ENCODE measurements at places on chromosomes 12 and 14. TPM values are rescaled to one million over a fixed set of nuclear protein-coding genes. Genes with fewer than 3 reads are reported as not detected.

DNA sequence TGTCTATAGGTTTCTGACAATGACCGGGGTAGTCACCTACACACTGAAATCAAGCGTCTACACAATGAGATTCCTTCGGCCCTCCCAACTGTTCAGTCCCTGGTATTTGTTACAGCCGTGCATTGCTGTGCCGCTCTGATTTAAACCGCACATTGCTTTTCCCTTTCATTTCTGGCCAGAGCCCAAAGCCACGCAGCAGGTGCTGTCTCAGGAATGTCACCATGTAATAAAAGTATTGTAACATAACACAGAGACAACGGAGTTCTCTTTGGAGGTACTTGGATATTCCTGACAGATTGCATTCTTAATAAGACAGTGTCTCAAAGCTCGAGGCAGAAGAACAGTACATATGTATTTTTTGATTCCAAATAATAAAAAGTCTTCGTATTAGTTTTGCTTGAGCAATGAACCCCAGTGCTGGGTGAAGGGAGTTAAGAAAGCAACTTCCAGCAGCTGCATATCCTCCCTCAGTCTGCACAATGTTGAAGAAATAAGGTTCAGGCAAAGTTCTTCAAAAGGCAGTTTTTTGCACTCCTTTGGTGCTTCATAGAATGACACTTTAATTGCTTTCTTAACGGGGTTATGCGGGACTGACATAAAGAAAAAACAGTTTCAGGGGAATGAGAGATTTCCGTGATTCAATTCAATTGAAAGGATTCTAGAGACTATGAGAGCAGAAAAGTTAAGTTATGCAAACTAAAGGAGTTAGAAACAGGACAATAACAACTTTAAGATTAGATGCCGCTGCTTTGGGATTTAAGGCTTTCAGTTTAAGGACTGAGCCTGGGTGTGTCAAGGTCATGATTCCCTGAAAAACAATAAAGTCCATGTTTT, 288.7 kb upstream of the FLRT2 start:
- peaks cover 26% of the 10 kb centered on the region for H3K4me1 ChIP-seq
- no peaks in the 10 kb centered on the region for H3K36me3 ChIP-seq
- H3K4me3 ChIP-seq: no peak overlapping the region

DNA sequence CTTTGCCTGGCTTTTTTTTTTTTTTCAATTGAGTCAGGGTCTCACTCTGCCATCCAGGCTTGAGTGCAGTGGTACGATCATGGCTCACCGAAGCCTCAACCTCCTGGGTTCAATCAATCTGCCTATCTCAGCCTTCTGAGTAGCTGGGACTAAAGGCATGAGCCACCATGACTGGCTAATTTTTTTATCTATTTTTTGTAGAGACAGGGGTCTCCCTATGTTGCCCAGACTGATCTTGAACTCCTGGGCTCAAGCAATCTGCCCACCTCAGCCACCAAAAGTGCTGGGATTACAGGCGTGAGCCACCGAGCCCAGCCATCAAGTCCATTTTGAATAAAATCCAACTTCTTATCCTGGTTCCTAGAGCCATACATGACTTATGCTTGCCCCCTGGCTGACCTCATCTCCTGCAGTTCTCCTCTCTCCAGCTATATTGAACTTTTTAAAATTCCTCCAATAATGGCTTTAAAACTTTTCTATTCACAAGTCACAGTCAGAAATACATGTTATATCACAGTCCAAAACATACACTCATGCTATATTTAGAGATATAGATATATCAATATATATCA, 10.4 kb upstream of the RND1 start:
- H3K27ac ChIP-seq: no peak overlapping the region
- H3K4me3 ChIP-seq: no peak overlapping the region
- H3K4me1 ChIP-seq: no peaks in the 10 kb centered on the region
- H3K27me3 ChIP-seq: peaks cover 34% of the 10 kb centered on the region

- H3K27ac ChIP-seq: peak overlapping the region; percentile 75
- peaks cover 30% of the 10 kb centered on the region for H3K4me1 ChIP-seq
- no peak for DNase-seq
- peak overlapping the region; percentile 70 for H3K4me3 ChIP-seq
- H3K27me3 ChIP-seq: peaks cover 3% of the 10 kb centered on the region
- H3K36me3 ChIP-seq: no peaks in the 10 kb centered on the region
Observed at GRCh38 chr12:104672096-104672445, 215.3 kb downstream of the CHST11 start.

Gene LRRC43
- total RNA-seq: not detected

Gene KERA
- total RNA-seq: not detected

DNA sequence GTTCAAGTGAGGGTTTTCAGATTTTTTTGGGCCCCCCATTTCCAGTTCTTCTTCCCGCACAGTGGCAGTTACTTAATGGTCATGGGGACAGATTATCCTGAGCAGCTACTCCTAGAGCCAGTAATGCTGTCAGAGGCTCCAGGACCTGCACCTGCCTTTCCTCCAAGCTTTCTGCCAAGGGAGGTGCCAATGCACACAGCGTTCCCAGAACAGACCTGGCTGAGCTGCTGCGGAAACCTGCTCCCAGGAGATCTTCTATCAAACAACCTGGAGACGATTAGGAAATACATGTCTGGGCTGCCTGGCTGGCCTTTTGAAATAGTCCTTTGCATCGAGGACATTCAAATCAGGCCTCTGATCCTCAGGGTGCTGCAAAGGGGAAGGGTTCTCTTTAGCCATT, 120.9 kb downstream of the SLC8A3 start:
- H3K36me3 ChIP-seq: no peaks in the 10 kb centered on the region
- H3K27ac ChIP-seq: no peak overlapping the region

Gene SSPN
- total RNA-seq: 15.1 TPM

GRCh38 chr12:4151362-4152121, 122.0 kb upstream of the CCND2 start:
- no peak for DNase-seq
- no peak overlapping the region for H3K27ac ChIP-seq
- H3K4me3 ChIP-seq: no peak overlapping the region
- peaks cover 8% of the 10 kb centered on the region for H3K27me3 ChIP-seq
- no peaks in the 10 kb centered on the region for H3K36me3 ChIP-seq

DNA sequence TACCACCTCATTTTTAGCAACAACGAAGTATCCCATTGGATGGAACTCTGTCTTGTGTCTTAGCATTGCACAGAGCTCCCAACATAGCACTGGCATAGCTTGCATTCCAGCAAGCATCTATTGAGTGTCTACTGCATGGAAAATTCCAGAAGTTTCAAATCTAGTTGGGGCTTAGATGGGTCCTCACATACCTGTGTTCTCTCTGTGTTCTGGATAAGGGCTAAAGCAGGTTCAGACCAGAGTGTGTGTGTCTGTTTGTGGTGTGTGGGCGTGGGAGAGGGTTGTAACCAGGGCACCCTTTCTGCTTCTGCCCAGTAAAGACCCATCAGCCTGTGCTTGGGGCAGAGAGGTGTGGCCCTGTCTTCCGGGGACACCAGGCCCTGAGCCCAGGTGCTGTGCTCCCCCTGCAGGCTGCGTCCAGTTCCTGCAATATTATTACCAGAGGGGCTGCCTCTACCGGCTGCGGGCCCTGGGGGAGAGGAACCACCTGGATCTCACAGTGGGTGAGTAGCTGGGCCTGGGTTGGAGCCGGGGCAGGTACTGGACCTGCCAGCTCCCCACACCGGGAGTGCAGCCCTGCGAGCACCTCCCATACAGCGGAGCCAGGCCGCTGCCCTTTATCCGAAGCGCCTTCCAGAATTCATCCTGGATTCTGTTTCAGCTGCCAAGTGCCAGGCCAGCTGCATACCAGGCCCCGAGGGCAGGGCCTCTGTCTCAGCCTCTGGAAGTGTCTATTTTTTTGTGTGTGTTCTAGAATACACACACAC, 20.3 kb downstream of the RHOF start:
- peaks cover 12% of the 10 kb centered on the region for H3K4me1 ChIP-seq
- H3K27me3 ChIP-seq: no peaks in the 10 kb centered on the region
- peak; percentile 45 for DNase-seq
- peak overlapping the region; percentile 48 for H3K27ac ChIP-seq
- H3K36me3 ChIP-seq: no peaks in the 10 kb centered on the region
- no peak overlapping the region for H3K4me3 ChIP-seq

Gene COCH
- not detected for total RNA-seq

Gene PLCZ1
- not detected for total RNA-seq

Gene DIO2
- 106 TPM for total RNA-seq

GRCh38 chr14:32330351-32331111, 1.4 kb downstream of the AKAP6 start:
- no peak overlapping the region for H3K27ac ChIP-seq
- no peaks in the 10 kb centered on the region for H3K4me1 ChIP-seq
- no peaks in the 10 kb centered on the region for H3K27me3 ChIP-seq

Gene AMIGO2
- 58.3 TPM for total RNA-seq

GRCh38 chr14:55066223-55066622, 14.8 kb downstream of the MAPK1IP1L start:
- no peak for DNase-seq
- no peak overlapping the region for H3K4me3 ChIP-seq
- H3K36me3 ChIP-seq: peaks cover 50% of the 10 kb centered on the region
